ENCODE measurements at places on chromosomes 16 and 17. TPM values are rescaled to one million over a fixed set of nuclear protein-coding genes. Genes with fewer than 3 reads are reported as not detected.

The KRT20 gene
- total RNA-seq, result not detected

The TMED6 gene
- not detected for total RNA-seq

The NACA2 gene
- not detected for total RNA-seq

The AGRP gene
- total RNA-seq, result not detected

The HBQ1 gene
- not detected for total RNA-seq

The PSME3IP1 gene
- total RNA-seq, result 47.7 TPM

The SYT17 gene
- total RNA-seq, result 6.3 TPM

The DHRS7C gene
- total RNA-seq, result not detected

The OR2C1 gene
- 0.24 TPM for total RNA-seq

The SDR42E1 gene
- 31.8 TPM for total RNA-seq

The ZNF500 gene
- 4.7 TPM for total RNA-seq

The KCNH4 gene
- total RNA-seq, result not detected

The TMEM98 gene
- total RNA-seq, result 96.4 TPM

The MYH13 gene
- not detected for total RNA-seq

The E2F4 gene
- 51.2 TPM for total RNA-seq

The KRTAP4-5 gene
- not detected for total RNA-seq

The MEOX1 gene
- total RNA-seq, result 1.2 TPM

The SERPINF2 gene
- total RNA-seq, result 2.2 TPM

The ABCA3 gene
- total RNA-seq, result 3.9 TPM

The SCNN1B gene
- total RNA-seq, result 0.48 TPM

The TEX19 gene
- not detected for total RNA-seq

The PSMC5 gene
- total RNA-seq, result 27.7 TPM

The EFCAB13 gene
- total RNA-seq, result 7.5 TPM

The CFAP97D1 gene
- not detected for total RNA-seq

The CES5A gene
- total RNA-seq, result not detected

The PRAC2 gene
- total RNA-seq, result not detected

The CCL8 gene
- total RNA-seq, result not detected

The C16orf96 gene
- under 0.01 TPM for total RNA-seq

The OSGIN1 gene
- total RNA-seq, result 1.7 TPM

The SLC25A11 gene
- total RNA-seq, result 65.4 TPM

The GLTPD2 gene
- total RNA-seq, result not detected

The CACNA1H gene
- 0.24 TPM for total RNA-seq

The RNF227 gene
- 20.5 TPM for total RNA-seq

The CBX2 gene
- 0.64 TPM for total RNA-seq

The PAGR1 gene
- 24.3 TPM for total RNA-seq

The OTOA gene
- total RNA-seq, result not detected

The RPL26 gene
- 5,651 TPM for total RNA-seq

The CCL14 gene
- not detected for total RNA-seq

The CTCF gene
- total RNA-seq, result 18.5 TPM

The WFDC1 gene
- total RNA-seq, result not detected

The ABI3 gene
- total RNA-seq, result not detected

The AIPL1 gene
- not detected for total RNA-seq

The CES3 gene
- 5.3 TPM for total RNA-seq

The MMP25 gene
- total RNA-seq, result 0.24 TPM

The KCNH6 gene
- total RNA-seq, result not detected

The MAF gene
- 39.0 TPM for total RNA-seq

The KRTAP4-9 gene
- total RNA-seq, result not detected

The PVALEF gene
- not detected for total RNA-seq

The NPIPA5 gene
- 0.24 TPM for total RNA-seq

The PPP1R27 gene
- total RNA-seq, result not detected

The SMIM36 gene
- total RNA-seq, result under 0.01 TPM

The MPP2 gene
- total RNA-seq, result 0.96 TPM

The KRT27 gene
- total RNA-seq, result not detected

The XAF1 gene
- 0.43 TPM for total RNA-seq

The CCL11 gene
- not detected for total RNA-seq
